ENCODE measurements at places on chromosomes 7 and 10. TPM values are rescaled to one million over a fixed set of nuclear protein-coding genes. Genes with fewer than 3 reads are reported as not detected.

Gene VCL
- total RNA-seq: 346 TPM

- H3K4me1 ChIP-seq: no peaks in the 10 kb centered on the region
- H3K27ac ChIP-seq: no peak overlapping the region
- H3K36me3 ChIP-seq: no peaks in the 10 kb centered on the region
- H3K4me3 ChIP-seq: no peak overlapping the region
Observed at GRCh38 chr10:62632071-62632809, 172.3 kb upstream of the ADO start.

DNA sequence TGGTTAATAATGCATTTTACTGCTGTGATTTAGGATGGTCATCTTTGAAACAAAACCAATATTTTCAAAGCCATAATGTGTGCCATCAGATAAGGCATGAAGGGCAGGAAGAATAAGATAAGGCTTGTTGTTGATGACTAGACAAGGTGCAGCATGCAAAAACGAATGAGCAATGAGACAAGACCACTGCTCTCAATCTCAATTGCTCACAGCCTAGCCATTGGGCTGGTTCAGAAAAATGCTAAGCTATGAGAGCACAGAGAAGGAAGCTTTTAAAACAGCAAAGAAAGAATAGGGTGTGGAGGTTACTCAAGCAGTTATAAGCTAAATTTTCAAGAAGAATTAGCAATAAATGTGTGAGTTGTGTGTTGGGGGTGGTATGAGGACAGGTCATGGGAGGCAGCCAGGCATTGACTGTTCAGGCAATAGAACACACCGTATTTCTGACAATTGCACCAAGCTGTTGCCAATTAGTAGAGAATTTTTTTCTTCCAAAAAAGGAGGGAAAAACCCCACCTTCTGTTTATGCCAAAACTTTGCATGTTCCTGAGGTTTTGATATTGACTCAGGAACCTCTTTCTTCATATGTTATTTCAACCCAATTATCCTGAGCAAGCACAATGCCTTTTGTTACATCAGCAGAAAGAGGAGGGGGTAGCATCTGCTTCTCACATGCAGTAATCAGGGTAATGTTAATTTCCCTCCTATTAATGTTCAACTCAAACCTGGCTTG, 276.5 kb downstream of the HDAC9 start:
- H3K27me3 ChIP-seq: no peaks in the 10 kb centered on the region
- DNase-seq: no peak
- H3K27ac ChIP-seq: no peak overlapping the region
- peaks cover 6% of the 10 kb centered on the region for H3K4me1 ChIP-seq
- no peak overlapping the region for H3K4me3 ChIP-seq

GRCh38 chr10:81847675-81848074, 27.3 kb upstream of the NRG3 start:
- no peak for DNase-seq
- no peak overlapping the region for H3K4me3 ChIP-seq
- H3K27me3 ChIP-seq: no peaks in the 10 kb centered on the region

Gene SLIT1
- total RNA-seq: 0.35 TPM

GRCh38 chr10:13779748-13780147, 193.0 kb downstream of the PRPF18 start:
- no peaks in the 10 kb centered on the region for H3K4me1 ChIP-seq
- no peak overlapping the region for H3K27ac ChIP-seq
- H3K27me3 ChIP-seq: no peaks in the 10 kb centered on the region
- H3K4me3 ChIP-seq: no peak overlapping the region
- peaks cover 13% of the 10 kb centered on the region for H3K36me3 ChIP-seq
- DNase-seq: no peak

- no peak for DNase-seq
- no peaks in the 10 kb centered on the region for H3K27me3 ChIP-seq
- no peak overlapping the region for H3K27ac ChIP-seq
Observed at GRCh38 chr7:85322252-85322651, 135.4 kb upstream of the SEMA3D start.

DNA sequence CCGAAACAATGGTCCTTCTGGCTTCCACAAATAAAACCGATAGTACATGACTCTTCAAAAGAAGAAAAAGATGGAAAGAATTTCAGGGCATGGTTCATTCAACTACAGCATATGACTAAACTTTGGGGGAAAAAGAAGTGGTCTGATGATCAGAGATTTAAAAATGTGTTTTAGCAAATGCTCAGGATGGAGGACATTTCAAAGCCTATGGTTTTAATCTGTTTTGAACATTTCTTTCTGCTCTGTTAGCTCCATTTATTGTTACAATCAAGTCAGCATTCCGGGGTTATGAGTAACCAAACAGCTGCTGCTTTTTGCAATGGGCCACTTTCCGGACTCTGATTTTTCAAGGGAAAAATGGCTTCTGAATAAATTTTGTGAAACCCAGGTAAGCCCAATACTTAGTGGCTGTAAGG, 142.4 kb downstream of the CUBN start:
- H3K4me3 ChIP-seq: no peak overlapping the region
- no peak for DNase-seq
- peaks cover 32% of the 10 kb centered on the region for H3K4me1 ChIP-seq
- no peaks in the 10 kb centered on the region for H3K27me3 ChIP-seq
- H3K36me3 ChIP-seq: no peaks in the 10 kb centered on the region

GRCh38 chr7:85175217-85175616, 11.6 kb downstream of the SEMA3D start:
- H3K4me3 ChIP-seq: no peak overlapping the region
- H3K27me3 ChIP-seq: no peaks in the 10 kb centered on the region
- no peak for DNase-seq
- H3K4me1 ChIP-seq: peaks cover 4% of the 10 kb centered on the region
- H3K27ac ChIP-seq: no peak overlapping the region
- no peaks in the 10 kb centered on the region for H3K36me3 ChIP-seq

Gene AKR1C2
- total RNA-seq: 44.9 TPM

GRCh38 chr7:28102797-28103196, 77.8 kb downstream of the JAZF1 start:
- H3K27ac ChIP-seq: no peak overlapping the region
- no peaks in the 10 kb centered on the region for H3K36me3 ChIP-seq
- DNase-seq: no peak
- H3K4me3 ChIP-seq: no peak overlapping the region

Gene FAM200A
- 3.1 TPM for total RNA-seq

DNA sequence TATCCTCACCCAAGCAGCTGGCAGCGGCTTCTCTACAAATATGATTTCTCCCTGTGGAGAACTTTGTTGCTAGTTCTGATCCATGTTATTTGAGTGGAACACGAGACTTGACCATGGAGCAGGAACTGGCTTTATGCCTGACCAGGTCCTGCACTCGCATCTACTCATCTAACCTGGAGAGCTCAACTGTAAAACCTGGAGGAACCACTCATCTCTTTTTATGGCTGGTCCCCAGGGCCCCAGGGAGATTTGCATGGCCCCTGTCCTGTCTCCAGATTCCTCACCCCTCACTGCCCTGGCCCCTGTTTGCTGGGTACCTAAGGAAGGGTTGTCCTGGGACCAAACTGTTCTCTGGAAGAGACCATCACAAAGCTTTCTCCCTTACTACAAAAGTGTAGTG, 16.0 kb downstream of the TCAF1 start:
- no peaks in the 10 kb centered on the region for H3K27me3 ChIP-seq
- no peak overlapping the region for H3K4me3 ChIP-seq
- no peak for DNase-seq
- peaks cover 34% of the 10 kb centered on the region for H3K4me1 ChIP-seq
- no peak overlapping the region for H3K27ac ChIP-seq
- no peaks in the 10 kb centered on the region for H3K36me3 ChIP-seq

DNA sequence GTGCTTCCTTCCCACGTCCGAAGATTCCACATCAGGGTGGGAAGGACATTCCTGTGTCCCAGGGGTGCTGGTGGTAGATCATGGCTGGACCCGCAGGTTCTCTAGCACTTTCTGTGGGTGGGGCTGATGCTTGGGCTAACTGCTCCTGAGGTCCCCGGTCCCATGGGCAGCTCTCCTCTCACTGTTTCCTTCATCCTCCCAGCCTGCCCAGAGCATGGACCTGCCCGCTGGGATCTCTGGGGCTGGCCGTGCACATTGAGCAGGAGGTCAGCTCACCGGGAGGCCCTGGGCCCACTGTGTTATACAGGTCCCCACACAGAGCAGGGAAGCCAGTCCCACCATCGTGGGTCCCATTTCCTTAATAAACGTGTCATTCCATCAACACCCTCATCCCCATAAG, 502.3 kb downstream of the TCERG1L start:
- H3K27ac ChIP-seq: no peak overlapping the region
- H3K4me3 ChIP-seq: no peak overlapping the region
- no peak for DNase-seq
- no peaks in the 10 kb centered on the region for H3K4me1 ChIP-seq
- H3K36me3 ChIP-seq: no peaks in the 10 kb centered on the region

- H3K36me3 ChIP-seq: no peaks in the 10 kb centered on the region
- no peak overlapping the region for H3K4me3 ChIP-seq
- no peaks in the 10 kb centered on the region for H3K4me1 ChIP-seq
- H3K27me3 ChIP-seq: no peaks in the 10 kb centered on the region
- no peak for DNase-seq
- H3K27ac ChIP-seq: no peak overlapping the region
Observed at GRCh38 chr10:117277675-117278074, 36.8 kb downstream of the SLC18A2 start.

DNA sequence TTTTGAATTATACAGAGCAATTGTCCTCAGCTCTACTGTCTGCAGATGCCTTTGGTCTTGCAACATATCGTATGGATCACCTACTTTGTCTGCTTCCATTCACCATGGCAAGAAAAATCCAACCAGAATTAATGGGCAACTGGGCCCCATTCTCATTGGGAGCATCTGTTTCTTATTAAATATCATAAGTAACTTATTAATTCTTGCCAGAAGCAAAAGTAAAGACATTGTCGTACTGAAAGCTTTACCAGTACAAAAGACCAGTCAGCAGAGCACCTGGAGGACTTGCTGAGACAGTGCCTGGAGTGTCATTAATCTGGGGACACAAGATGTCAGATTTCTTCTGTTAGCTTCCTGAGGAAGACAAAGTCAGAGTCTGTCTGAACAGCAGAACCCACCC, 404.5 kb downstream of the INHBA start:
- H3K27ac ChIP-seq: no peak overlapping the region
- no peaks in the 10 kb centered on the region for H3K4me1 ChIP-seq
- H3K36me3 ChIP-seq: no peaks in the 10 kb centered on the region

GRCh38 chr7:143452495-143452894, 9.2 kb downstream of the TAS2R60 start:
- H3K36me3 ChIP-seq: no peaks in the 10 kb centered on the region
- no peaks in the 10 kb centered on the region for H3K27me3 ChIP-seq
- no peak overlapping the region for H3K27ac ChIP-seq
- no peaks in the 10 kb centered on the region for H3K4me1 ChIP-seq
- no peak overlapping the region for H3K4me3 ChIP-seq

- DNase-seq: no peak
- H3K4me3 ChIP-seq: no peak overlapping the region
- H3K36me3 ChIP-seq: no peaks in the 10 kb centered on the region
- no peaks in the 10 kb centered on the region for H3K27me3 ChIP-seq
Observed at GRCh38 chr7:92754919-92755581, 81.3 kb downstream of the CDK6 start.

- H3K27me3 ChIP-seq: no peaks in the 10 kb centered on the region
- DNase-seq: no peak
- H3K36me3 ChIP-seq: no peaks in the 10 kb centered on the region
- H3K27ac ChIP-seq: no peak overlapping the region
- peaks cover 4% of the 10 kb centered on the region for H3K4me1 ChIP-seq
Observed at GRCh38 chr10:114102256-114102655, 58.6 kb downstream of the ADRB1 start.

- no peaks in the 10 kb centered on the region for H3K36me3 ChIP-seq
- H3K27ac ChIP-seq: no peak overlapping the region
- H3K4me1 ChIP-seq: no peaks in the 10 kb centered on the region
- H3K27me3 ChIP-seq: no peaks in the 10 kb centered on the region
Observed at GRCh38 chr7:74619235-74619860, 38.2 kb upstream of the GTF2I start.

GRCh38 chr7:42720991-42721796, 190.7 kb downstream of the C7orf25 start:
- no peak overlapping the region for H3K4me3 ChIP-seq
- no peaks in the 10 kb centered on the region for H3K4me1 ChIP-seq
- no peak for DNase-seq
- no peaks in the 10 kb centered on the region for H3K27me3 ChIP-seq

GRCh38 chr10:70560511-70560941, 42.0 kb downstream of the PRF1 start:
- no peak for DNase-seq
- H3K4me1 ChIP-seq: no peaks in the 10 kb centered on the region
- no peaks in the 10 kb centered on the region for H3K27me3 ChIP-seq

Gene SPAM1
- not detected for total RNA-seq

Gene AOAH
- total RNA-seq: 22.6 TPM

DNA sequence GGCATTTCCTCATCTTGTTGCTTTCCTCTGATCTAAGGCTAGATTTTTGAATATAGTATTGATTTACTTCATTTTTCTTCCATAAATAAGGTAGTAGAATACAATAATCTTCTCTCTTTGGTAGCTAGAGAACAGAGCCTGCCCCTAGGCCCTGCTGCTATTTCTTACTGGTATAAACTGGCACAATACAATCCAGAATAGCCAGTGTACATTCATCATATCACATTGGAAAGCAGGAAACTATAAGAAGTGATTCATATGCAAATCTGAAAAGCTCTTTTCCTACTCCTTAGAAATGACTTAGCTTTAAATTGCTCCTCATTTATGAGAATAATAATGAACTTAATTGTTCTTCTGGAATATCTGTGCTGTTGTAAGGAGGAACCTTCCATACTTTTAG, 100.2 kb downstream of the KCND2 start:
- DNase-seq: no peak
- H3K27ac ChIP-seq: no peak overlapping the region
- H3K4me1 ChIP-seq: no peaks in the 10 kb centered on the region
- H3K27me3 ChIP-seq: no peaks in the 10 kb centered on the region

Gene PNLIPRP3
- total RNA-seq: not detected

GRCh38 chr7:39248692-39249090, 271.0 kb downstream of the POU6F2 start:
- no peak overlapping the region for H3K4me3 ChIP-seq
- no peak for DNase-seq
- no peak overlapping the region for H3K27ac ChIP-seq
- H3K36me3 ChIP-seq: no peaks in the 10 kb centered on the region
- H3K27me3 ChIP-seq: no peaks in the 10 kb centered on the region

- H3K4me3 ChIP-seq: no peak overlapping the region
- no peak overlapping the region for H3K27ac ChIP-seq
- H3K27me3 ChIP-seq: no peaks in the 10 kb centered on the region
- no peaks in the 10 kb centered on the region for H3K4me1 ChIP-seq
- H3K36me3 ChIP-seq: no peaks in the 10 kb centered on the region
Observed at GRCh38 chr10:34094146-34094696, 720.9 kb downstream of the PARD3 start.

DNA sequence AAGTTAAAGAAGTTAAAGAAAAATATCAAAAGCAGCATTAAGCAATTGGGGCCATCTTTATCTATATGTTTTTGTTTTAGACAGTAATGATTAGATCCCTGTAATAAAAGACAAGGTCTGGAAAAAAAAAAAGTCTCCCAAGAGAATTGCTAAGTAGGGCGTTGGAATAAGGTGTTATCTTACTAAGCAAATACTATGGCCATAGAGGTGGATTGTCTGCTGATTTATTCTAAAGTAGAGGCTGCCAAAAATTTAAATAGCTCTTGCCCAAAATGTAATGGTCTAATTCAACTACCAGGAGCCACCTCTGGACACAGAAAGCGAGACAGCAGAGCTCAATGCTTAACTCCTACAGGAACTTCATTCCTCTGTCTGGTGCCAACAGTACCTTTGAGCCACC, 71.6 kb downstream of the HERPUD2 start:
- no peaks in the 10 kb centered on the region for H3K27me3 ChIP-seq
- no peak overlapping the region for H3K4me3 ChIP-seq
- H3K27ac ChIP-seq: no peak overlapping the region
- DNase-seq: no peak

Measured in thoracic aorta (tissue), 2 donors.